Activated CD4-positive, alpha-beta memory T cell treated with anti-CD3 and anti-CD28 coated beads, Interleukin-2, amount 10 ng/mL, durations not matched to agents 7 days and 5 days (primary cell): ENCODE measurements at places on chromosomes 2 and 18. TPM values are rescaled to one million over a fixed set of nuclear protein-coding genes. Genes with fewer than 3 reads are reported as not detected.
A peak's percentile ranks its signal among the peaks of the same experiment; 100 is the strongest.

The NMUR1 gene
- 3.4 TPM for total RNA-seq

GRCh38 chr18:43888598-43888997 lies 611.3 kb upstream of the SYT4 start:
- H3K4me1 ChIP-seq, result no peaks in the 10 kb centered on the region
- no peaks in the 10 kb centered on the region for H3K27me3 ChIP-seq
- no peak for DNase-seq
- no peak overlapping the region for H3K27ac ChIP-seq

The PROKR1 gene
- total RNA-seq, result not detected

The PIEZO2 gene
- not detected for total RNA-seq

DNA sequence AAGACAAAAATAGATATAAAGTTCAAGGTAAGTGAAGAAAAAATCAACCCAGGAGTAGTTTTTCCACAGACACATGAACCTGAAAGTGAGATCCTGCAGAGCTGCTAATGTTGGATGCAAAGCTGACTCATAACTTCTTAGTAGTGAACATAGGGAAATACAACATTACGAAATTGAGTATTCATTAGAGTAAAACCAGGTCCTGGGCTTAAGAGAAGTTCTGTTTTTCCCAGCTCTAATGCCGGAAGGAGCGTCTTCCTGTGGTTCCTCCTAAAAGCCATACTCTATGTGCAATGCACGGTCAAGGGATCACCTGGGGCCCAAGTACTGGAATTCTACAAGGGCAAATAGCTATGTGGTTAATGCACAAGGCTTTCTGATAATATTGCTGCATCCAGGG lies 141.7 kb downstream of the RBMS1 start:
- no peak overlapping the region for H3K27ac ChIP-seq
- no peak for DNase-seq
- H3K36me3 ChIP-seq, result peaks cover 16% of the 10 kb centered on the region
- H3K27me3 ChIP-seq, result no peaks in the 10 kb centered on the region
- H3K4me3 ChIP-seq, result no peak overlapping the region
- H3K4me1 ChIP-seq, result peaks cover 22% of the 10 kb centered on the region

The ST8SIA3 gene
- total RNA-seq, result not detected

GRCh38 chr2:74201596-74201995 lies 3.2 kb downstream of the MTHFD2 start:
- DNase-seq, result no peak
- peak overlapping the region; percentile 99 for H3K4me3 ChIP-seq
- H3K27ac ChIP-seq, result peak overlapping the region; percentile 68
- H3K36me3 ChIP-seq, result peaks cover 68% of the 10 kb centered on the region

DNA sequence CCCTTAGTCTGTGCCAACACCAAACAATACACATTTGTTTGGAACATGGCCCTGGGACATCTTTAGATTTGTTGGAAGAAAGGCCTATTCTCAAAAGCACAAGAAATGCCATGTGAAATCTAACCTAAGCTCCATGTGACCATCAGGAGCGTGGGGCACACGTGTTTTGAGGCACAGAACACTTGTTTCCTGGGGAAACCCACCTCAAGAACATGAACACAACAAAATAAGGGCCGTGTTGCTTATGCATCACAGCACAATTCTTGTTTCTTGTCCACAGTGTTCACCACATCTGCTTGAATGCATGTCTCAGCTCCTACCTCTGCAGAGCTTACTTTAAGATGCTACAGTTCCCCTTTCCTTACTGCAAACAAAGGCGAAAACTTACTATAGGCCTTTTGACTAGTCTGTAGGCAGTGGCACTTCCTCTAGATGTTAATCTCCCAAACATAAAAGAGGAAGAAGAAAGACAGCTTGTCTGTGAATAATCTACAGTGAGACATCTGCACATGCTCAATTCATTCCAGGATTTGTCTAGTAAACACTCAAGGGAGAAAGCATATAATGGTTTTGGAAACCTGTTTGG lies 165.0 kb downstream of the ANKRD44 start:
- DNase-seq, result no peak
- H3K36me3 ChIP-seq, result peaks cover 54% of the 10 kb centered on the region
- no peak overlapping the region for H3K4me3 ChIP-seq
- peak overlapping the region; percentile 68 for H3K27ac ChIP-seq
- peaks cover 63% of the 10 kb centered on the region for H3K4me1 ChIP-seq

- no peak overlapping the region for H3K4me3 ChIP-seq
- DNase-seq, result no peak
- peaks cover 4% of the 10 kb centered on the region for H3K27me3 ChIP-seq
- H3K36me3 ChIP-seq, result no peaks in the 10 kb centered on the region
- H3K27ac ChIP-seq, result no peak overlapping the region
Observed at GRCh38 chr2:3598197-3598910, 3.4 kb downstream of the COLEC11 start.

DNA sequence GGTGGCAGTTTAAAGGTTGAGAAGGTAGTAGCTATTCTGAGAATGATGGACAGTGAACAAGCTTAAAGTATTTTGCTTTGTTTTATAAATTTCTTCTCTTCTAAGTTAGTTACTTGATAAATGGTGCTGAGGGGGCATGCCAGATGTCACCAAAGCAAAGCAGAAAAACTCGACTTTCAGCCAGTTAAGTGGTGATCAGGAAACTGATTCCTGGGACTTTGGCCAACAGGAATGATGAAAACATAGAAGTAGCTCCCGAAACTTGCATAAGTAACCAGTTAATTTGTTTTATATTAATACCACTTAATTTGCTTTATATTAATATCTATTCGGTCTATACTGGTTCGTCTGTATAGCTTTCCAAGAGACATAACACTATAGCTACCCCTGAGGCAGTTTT lies 82.6 kb downstream of the FANCL start:
- H3K27ac ChIP-seq, result no peak overlapping the region
- H3K27me3 ChIP-seq, result no peaks in the 10 kb centered on the region
- no peak overlapping the region for H3K4me3 ChIP-seq
- H3K4me1 ChIP-seq, result no peaks in the 10 kb centered on the region
- peaks cover 64% of the 10 kb centered on the region for H3K36me3 ChIP-seq

The C2orf66 gene
- total RNA-seq, result 0.33 TPM

The TRIM43 gene
- 0.73 TPM for total RNA-seq

GRCh38 chr2:437756-438393 lies 150.0 kb upstream of the ALKAL2 start:
- peak; percentile 81 for DNase-seq
- H3K27ac ChIP-seq, result peak overlapping the region; percentile 65
- no peaks in the 10 kb centered on the region for H3K36me3 ChIP-seq
- H3K4me3 ChIP-seq, result peak overlapping the region; percentile 65
- H3K4me1 ChIP-seq, result peaks cover 26% of the 10 kb centered on the region

DNA sequence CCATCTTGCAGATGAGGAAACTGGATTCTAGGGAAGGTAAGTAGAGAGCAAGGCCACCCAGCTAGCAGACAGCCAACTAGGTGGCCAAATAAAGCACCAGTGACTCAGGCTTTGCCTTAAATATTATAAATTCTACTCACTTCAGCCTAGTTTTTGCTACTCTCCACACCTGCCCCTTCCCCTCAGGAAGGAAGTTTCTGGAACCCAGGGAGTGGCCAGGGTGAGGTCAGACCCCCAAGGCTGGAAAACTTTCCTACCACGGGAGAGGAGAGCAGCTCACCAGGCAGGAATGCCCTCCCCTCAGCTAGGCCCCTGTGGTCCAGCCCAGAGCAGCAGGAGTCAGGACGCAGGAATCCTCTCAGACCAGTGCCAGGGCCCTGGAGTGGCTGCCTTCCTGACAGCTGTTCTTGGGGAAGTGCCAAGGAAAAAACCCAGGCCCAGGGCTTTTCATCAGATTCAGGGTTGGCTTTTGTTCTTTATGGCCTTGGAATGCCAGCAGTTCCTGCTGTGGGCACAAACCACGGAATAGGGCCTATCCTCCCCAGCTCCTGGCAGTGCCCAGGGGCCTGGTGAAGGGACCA lies 5.1 kb upstream of the PAX8 start:
- no peak overlapping the region for H3K27ac ChIP-seq
- H3K4me1 ChIP-seq, result no peaks in the 10 kb centered on the region
- H3K4me3 ChIP-seq, result no peak overlapping the region
- peaks cover 59% of the 10 kb centered on the region for H3K27me3 ChIP-seq

The GCG gene
- total RNA-seq, result not detected

The SLC23A3 gene
- 2.3 TPM for total RNA-seq

DNA sequence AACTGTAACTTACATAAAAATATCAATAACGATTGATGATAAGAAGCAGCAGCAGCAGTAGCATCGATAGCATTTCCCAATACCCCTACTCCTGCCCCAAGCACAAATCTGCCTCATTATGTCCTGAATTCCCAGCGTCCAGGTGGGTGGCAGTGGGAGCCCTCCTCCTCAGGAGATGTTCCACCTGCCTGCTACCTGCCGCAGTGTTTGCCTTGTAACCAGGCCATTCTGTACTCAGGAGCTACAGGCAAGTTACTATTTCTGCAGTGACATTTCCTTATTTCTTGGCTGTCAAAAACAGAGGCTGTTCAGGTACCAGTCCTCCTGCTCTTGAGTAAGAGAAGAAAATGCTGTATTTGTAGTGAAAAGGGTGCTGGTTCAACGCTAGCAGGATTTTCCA lies 236.4 kb downstream of the CNTNAP5 start:
- no peaks in the 10 kb centered on the region for H3K36me3 ChIP-seq
- no peak overlapping the region for H3K4me3 ChIP-seq
- no peaks in the 10 kb centered on the region for H3K4me1 ChIP-seq
- no peak for DNase-seq
- H3K27ac ChIP-seq, result no peak overlapping the region

The SCYGR6 gene
- total RNA-seq, result not detected

DNA sequence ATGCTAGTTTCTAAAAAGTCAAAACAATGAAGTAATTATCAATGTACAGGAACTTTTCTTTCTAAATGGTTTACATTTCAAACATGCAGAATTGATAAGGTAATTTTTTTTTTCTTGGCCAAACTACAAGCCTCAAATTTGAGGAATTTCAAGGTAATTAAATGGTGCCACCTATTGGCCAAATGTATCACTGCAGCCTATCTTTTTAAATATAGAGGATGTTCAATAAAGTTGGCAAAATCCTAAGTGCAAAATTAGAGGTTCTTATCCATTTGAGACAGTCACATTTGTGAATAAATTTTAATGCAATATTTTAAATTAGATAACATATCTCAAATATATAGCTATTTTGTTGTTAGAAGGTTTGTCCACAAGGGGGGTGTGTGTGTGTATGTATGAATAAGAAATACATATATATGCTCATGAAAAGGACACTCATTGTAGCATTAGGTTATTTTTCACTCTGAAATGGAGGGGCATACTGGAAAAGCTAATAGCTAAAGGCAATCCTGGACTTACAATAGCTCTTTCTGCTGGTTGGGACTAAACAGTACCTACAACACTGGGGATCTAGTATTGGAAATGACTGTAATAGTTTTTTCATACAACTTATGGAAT lies 26.2 kb downstream of the MMADHC start:
- H3K4me3 ChIP-seq, result no peak overlapping the region
- H3K4me1 ChIP-seq, result peaks cover 4% of the 10 kb centered on the region
- no peaks in the 10 kb centered on the region for H3K27me3 ChIP-seq

DNA sequence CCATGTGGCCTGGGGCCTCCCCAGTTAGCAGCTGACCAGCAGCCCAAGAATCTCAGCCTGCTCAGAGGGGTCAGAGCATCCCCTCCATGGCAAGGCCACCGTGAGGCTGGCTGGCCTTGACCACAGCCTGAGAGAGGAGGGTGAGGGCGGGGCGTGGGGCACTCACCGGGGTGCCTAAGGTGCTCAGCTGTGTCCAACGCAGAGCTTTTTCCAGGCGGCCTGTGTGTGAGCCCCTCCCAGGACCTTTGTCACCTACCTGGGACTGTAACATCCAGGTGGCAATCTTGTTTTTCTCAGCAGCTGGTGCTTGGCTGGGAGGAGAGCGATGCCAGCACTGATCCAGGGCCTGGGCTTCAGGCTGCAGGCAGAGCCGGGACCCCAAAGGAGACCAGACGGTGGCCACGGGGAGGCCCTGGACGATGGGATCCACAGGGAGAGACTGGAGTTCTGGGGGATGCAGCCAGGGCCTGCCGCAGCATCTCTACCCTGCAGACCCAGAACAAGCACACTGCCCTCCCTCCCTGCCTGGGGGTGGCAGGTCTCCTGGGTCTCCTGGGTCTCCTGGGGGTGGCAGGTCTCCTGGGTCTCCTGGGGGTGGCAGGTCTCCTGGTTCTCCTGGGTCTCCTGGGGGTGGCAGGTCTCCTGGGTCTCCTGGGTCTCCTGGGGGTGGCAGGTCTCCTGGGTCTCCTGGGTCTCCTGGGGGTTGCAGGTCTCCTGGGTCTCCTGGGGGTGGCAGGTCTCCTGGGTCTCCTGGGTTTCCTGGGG lies 12.3 kb downstream of the SNED1 start:
- peak; percentile 12 for DNase-seq
- peaks cover 25% of the 10 kb centered on the region for H3K4me1 ChIP-seq
- H3K27ac ChIP-seq, result peak overlapping the region; percentile 61
- peaks cover under 1% of the 10 kb centered on the region for H3K36me3 ChIP-seq
- H3K27me3 ChIP-seq, result peaks cover 18% of the 10 kb centered on the region

DNA sequence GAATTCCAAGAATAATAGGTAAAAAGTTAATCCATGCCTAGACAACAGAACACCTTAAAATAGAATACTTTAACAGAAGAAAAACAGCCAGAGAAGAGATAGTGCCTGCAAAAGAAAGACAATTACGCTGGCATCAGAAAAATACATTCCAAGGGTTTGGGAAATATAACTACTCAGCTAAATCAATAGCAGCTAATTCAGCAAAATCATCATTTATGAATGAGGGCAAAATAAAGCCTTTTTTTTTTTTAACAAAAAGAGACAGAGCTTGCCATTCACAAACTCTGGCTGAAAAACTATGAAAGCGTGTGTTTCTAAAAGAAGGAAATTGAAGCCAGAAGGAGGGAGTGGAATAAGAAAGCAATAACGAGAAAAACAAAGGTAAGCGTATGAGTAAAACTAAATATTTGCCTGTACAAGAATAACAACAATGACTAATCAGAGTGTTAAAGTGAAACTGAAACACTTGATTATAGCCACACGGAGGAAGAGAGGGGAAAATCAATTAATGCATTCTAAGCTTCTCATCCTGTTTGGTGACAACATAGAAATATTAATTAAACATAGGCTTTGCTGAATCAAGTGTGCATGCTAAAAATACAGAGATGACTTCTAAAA lies 90.2 kb downstream of the EHD3 start:
- DNase-seq, result no peak
- H3K27ac ChIP-seq, result peak overlapping the region; percentile 67
- no peaks in the 10 kb centered on the region for H3K27me3 ChIP-seq
- H3K4me1 ChIP-seq, result peaks cover 45% of the 10 kb centered on the region

- H3K36me3 ChIP-seq, result no peaks in the 10 kb centered on the region
- peaks cover 8% of the 10 kb centered on the region for H3K4me1 ChIP-seq
- H3K27ac ChIP-seq, result no peak overlapping the region
- no peak overlapping the region for H3K4me3 ChIP-seq
- no peaks in the 10 kb centered on the region for H3K27me3 ChIP-seq
- DNase-seq, result no peak
Observed at GRCh38 chr2:101546376-101547058, 71.6 kb upstream of the RFX8 start.

- no peak overlapping the region for H3K27ac ChIP-seq
- H3K4me3 ChIP-seq, result no peak overlapping the region
- no peaks in the 10 kb centered on the region for H3K4me1 ChIP-seq
- H3K36me3 ChIP-seq, result peaks cover 35% of the 10 kb centered on the region
- no peaks in the 10 kb centered on the region for H3K27me3 ChIP-seq
Observed at GRCh38 chr2:174376967-174377366, 18.6 kb upstream of the SCRN3 start.
